ENCODE measurements at places on chromosomes 7 and 10.

- DNase-seq = no peak
These were observed 7.3 kb downstream of the WDFY4 start for GRCh38 chr10:48691812-48692528.

DNA sequence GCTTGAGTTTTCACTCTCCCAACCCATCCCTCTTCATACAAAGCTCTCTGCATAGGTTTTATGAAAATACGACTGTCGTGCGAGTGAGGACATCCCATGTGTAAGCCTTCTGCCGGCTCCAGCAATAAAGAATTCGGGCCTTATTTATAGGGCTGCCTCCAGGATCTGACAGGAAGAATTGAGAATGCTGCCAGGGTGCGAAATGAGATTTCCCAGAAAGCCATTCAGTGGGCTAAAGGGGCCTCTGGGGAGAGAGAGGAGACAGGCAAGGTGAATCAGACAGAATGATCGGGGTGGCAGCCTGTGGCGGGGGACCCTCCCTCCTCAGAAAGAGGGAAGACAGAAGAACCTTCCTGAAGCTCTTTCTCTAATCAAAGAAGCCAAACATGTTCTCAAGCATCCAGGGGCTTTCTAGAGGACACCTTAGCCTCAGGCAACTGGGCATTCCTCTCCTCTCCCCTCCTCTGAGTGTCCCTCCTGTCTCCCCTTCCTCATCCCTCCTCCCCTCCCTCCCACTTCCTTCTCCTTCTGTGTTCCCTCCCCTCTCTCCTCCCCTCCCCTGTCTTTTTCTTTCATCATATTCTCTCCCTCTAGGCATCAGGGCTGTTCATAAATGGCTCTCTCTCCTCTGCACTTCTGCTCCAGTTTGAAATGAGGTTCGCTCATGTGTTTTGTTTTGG, 410.9 kb downstream of the TYW1 start:
- no peak for DNase-seq

GRCh38 chr7:16891338-16891737, 9.6 kb upstream of the AGR3 start:
- no peak for DNase-seq

DNA sequence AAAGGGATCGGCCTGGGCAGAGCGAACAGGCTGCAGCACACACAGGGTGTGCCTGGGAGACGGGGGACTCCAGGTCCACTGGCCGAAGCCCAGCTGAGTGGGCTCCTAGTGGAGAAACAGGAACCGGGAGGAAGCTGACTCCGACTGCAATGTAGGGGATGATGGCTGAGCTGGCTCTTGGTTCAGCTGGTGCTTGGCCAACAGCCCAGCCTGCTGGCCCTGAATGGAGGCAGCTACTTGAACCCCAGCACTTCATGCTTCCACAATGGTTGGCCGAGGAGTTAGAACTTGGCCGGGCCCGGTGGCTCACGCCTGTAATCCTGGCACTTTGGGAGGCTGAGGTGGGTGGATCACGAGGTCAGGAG, 27.0 kb upstream of the FRAT2 start:
- no peak for DNase-seq

DNA sequence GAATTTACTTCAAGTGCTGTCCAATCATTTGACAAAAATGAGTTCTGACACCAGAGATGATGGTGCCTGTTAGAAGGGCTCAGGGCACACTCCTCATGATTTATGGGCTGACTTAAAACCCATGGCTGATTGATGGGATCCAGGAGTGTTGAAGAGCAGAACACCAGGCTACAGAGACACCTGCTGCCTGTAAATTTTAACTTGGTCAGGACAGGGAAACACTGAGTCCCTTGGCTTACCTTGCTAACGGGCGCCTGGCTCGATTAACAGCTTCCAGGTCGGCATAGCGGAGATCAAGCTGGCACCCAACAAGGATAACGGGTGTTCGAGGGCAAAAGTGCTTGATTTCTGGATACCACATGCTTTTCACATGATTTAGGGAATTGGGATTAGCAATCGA, 51.4 kb downstream of the RHOBTB1 start:
- no peak for DNase-seq

- no peak for DNase-seq
These were observed 302.9 kb upstream of the ZMIZ1 start for GRCh38 chr10:78765726-78766335.
